ENCODE measurements at places on chromosomes 12 and 14.

DNA sequence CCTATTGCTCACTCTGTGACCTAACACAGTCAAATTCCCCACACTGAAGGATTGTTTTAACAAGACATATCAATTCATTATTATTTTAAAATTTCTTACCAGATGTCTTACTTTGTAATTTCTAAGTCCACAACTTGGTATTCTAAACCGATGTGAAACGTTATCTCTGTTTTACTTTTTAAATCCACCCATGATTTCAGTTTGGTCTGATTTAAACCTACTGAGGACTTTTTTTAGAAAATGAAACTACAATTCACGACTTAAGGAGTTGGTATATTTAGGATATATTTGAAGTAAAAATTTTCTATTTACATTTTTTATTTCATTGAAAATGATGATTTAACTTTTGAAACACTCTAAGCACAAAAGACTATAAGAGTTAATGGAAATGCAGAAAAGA is 35.1 kb upstream of the GRIP1 start:
- no peak for DNase-seq

DNA sequence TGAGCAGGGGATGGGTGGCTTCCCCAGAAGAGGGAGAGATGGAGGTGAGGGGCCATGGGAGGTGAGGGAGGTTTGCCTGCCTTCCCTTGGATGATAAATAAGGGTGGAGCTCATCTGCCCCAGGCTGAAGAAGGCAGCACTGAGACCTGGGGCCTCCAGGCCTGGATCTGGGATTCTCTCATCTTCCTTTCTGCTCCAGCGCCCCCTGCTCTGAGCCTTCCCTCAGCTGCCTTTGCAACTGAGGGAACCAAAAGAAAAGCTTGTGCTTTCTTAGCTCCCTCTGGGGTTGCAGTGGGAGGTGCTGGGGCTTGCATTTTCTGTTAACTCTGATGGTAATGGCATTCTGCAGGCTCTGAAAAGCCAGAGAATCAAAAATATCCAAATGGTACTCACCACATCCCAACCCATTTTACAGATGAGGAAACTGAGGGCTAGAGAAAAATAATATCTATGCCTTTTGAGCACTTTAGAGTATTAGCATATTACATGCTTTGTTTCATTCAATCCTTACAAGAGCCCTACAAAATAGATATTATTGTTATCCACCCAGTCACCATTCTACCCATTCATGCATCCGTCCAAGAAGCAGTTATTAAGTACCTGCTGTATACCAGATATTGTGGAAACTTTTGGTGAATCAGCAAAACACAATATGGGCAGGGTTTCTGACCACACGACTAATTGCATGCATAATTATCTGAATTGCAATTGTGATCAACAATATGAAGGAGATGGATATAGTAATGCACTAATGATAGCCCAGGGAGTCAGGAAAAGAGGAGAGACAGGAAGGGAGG is 102.2 kb downstream of the WSCD2 start:
- DNase-seq: no peak

- DNase-seq: no peak
Measured at GRCh38 chr14:73761618-73762355, 47.6 kb upstream of the PNMA1 start.

- DNase-seq: peak; percentile 78
Measured at GRCh38 chr12:124188561-124189405, 106.1 kb upstream of the RFLNA start.

DNA sequence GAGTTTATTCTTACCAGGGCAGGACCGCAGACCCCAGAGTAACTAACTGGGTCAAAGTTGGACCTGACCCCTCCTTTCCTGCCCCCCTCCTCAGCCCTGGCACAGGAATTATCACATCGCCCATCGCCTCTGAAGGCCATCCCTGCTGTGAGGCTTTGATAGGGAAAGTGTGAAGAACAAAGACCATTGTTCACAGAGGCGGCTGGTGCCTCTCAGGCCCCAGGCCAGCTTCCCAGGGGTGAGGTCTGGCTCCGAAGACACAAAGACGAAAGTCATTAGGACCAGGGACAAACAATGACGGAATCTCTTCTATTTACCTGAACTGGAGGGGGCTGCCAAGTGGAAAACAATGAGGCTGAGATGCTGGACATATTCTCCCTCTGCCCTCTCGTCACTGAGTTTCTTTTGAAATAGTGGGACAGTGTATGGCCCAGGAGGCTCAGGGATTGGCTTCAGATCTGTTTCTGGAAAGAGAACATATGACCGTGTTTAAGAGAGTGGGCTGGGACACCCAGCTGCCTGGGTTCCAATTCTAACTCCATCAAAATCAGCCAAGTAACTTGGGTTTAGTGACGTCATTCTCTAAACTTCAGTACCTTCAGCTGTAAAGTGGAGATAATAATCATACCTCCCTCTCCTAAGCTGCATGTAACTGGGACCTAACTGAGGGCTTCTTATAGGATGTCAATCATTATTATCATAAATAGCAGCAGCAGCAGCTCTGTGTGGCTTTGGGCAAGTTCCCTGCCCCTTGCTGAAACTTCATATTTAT is 769.4 kb downstream of the MED13L start:
- no peak for DNase-seq

GRCh38 chr14:69880893-69881292 is 1.7 kb downstream of the SMOC1 start:
- no peak for DNase-seq

DNA sequence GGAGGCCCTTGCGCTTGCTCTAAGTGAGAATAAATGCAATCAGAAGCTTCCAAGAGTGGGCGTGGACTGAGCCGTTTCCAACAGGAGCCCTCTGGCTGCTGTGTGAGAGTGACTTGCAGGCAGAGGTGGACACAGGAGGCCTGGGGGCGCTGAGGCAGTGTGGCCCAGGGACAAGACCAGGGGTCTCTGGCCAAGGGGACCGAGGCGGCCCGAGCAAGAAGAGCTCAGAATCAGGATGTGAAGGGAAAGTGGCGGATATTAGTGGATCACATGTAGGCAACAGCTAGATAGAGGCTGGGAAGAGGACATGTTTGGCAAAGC is 8.6 kb downstream of the RIMBP2 start:
- no peak for DNase-seq

DNA sequence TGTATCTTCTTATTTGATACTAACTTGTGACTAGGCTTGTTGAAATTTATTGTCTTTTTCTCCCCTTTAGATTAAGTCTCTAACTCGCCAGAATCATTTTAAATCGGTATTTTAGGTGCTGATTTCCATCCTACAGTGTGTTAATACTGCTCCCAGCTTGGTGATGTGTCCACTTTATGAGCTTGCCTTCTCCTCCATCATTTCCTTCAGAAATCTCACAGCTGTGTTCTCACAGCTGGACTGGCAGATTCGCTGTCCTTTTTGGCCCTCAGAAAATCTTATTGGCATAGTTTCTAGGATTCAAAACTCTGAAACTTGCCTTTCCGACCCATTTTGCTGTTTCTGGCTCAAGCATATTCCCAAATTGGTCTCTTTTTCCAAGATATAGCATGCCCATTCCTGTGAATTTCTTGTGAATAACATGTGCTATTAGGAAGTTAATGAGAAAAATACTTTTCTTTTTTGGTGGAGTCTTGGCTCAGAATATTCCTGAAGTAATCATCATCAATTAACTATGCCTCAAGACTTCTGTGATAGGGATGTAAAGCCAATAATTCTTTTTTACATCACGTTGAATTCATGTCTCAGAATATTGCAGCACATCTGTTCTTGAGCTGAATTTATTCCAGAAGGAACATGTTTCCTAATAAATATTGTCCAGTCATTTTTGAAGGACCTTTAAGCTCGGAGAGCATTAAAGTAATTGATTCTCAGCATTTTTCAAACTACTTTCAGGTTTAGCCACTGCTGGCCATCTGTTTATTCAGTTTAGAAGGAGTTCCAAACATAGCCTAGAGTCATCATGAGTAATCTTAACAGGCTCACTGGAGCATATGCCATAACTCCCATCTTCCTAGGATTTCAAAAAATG is 50.0 kb upstream of the USP44 start:
- no peak for DNase-seq

GRCh38 chr12:18496156-18496555 is 234.8 kb downstream of the PIK3C2G start:
- no peak for DNase-seq

DNA sequence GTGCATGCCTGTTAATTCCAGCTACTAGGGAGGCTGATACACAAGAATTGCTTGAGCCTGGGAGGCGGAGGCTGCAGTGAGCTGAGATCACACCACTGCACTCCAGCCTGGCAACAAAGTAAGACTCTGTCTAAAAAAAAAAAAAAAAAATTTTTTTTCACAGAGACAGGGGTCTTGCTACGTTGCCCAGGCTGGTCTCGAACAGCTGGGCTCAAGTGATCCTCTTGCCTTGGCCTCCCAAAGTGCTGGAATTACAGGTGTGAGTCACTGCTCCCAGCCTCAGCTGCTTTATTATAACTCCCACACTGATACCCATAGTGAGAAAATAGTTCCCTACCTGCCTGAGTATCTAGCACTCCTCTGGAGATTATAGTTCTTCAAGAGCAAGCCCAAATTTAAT is 11.2 kb downstream of the HAUS4 start:
- DNase-seq: no peak

- DNase-seq: no peak
Measured at GRCh38 chr12:94182986-94183707, 34.8 kb downstream of the PLXNC1 start.

DNA sequence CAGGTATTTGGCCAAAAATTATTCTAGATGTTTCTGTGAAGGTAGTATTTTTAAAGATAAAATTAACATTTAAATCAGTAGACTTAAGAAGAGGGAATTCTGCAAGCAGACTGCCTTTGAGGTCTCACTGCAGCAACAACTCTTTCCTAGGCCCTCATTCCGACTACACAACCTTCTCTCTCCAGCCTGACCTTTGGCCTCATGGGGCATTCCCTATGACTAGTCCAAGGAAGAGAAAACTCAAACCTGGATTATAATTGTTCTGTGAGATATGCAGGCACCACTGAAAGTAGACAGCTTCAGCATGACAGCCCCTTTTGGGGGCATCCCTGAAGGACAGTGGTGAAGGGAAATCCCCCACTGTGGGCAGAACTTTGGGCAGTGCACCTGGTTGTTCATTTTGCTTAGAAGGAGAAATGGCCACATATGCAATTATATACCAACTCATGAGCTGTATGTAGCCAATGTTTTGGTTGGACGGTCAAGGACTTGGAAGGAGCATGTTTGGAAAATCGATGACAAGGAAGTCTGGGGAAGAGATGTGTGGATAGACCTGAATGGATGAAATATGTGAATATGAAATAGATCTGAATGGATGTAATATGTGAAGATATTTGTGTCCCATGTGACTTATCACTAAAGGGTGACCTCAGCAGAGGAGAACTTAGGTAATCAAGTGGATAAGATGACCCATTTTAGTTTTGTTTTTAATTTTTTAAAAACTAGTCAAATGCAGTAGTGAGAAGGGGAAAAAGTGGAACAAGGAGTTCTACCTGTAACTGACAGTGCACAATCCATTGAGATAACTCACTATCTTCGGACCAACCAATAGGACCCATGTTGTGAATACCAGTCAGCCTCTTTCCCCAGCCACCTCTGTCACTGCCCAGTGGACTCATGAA is 233.3 kb upstream of the FOXN3 start:
- DNase-seq: no peak

- no peak for DNase-seq
Measured at GRCh38 chr12:52836042-52836466, 1.9 kb upstream of the KRT79 start.

GRCh38 chr12:6335451-6336078 is 6.3 kb downstream of the TNFRSF1A start:
- DNase-seq: no peak

DNA sequence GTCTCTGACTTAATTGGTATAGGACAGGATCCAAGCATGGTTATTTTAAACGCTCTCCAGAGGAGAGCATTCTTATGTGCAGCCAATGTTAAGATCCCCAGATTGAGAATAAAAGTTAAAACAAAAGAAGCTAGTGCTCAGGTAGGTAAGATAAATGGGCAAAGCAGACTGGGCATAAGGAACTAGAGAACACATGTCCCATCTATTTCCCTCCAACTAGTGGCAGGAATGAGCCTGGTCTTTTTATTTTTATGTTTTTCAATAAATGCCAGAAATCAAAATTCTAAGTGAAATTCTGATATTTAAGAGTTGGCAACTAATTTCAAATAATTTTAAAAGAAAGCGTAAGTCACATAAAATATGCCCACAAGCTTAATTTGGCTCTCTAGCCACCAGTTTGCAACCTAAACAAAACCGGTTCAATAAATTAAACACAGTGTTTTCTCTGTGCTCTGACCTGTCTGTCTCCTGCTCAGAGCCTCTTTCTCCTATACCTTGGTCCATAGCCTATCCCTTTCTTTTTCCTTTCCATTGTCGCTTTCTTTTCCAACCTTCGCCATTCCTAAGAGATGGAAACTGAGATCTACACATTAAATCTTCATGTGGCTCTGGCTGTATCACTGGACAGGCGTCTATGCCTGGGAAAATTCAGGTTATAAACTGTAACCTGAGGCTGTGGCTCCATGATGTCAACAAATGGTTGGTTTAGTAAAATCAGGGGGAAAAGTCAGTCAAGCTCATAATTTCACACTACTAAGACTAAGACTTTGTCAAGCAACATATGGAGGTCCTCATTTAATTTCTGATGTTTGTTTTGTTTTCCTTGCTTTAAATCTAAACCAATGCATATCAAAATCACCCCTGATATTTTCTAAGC is 5.5 kb downstream of the SLC38A1 start:
- DNase-seq: no peak

DNA sequence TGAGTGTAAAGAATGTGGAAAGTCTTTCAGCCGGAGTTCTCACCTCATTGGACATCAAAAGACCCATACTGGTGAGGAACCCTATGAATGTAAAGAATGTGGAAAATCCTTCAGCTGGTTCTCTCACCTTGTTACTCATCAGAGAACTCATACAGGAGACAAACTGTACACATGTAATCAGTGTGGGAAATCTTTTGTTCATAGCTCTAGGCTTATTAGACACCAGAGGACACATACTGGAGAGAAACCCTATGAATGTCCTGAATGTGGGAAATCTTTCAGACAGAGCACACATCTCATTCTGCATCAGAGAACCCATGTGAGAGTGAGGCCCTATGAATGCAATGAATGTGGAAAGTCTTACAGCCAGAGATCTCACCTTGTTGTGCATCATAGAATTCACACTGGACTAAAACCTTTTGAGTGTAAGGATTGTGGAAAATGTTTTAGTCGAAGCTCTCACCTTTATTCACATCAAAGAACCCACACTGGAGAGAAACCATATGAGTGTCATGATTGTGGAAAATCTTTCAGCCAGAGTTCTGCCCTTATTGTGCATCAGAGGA is 25.1 kb upstream of the ZNF268 start:
- no peak for DNase-seq

GRCh38 chr14:47676315-47676617 is 861 bp upstream of the MDGA2 start:
- DNase-seq: no peak

GRCh38 chr14:103022685-103023044 is 34.7 kb downstream of the CDC42BPB start:
- DNase-seq: no peak

- DNase-seq: no peak
Measured at GRCh38 chr12:100724071-100724470, 70.5 kb upstream of the ANO4 start.
